ENCODE measurements at places on chromosomes 6 and 20.

DNA sequence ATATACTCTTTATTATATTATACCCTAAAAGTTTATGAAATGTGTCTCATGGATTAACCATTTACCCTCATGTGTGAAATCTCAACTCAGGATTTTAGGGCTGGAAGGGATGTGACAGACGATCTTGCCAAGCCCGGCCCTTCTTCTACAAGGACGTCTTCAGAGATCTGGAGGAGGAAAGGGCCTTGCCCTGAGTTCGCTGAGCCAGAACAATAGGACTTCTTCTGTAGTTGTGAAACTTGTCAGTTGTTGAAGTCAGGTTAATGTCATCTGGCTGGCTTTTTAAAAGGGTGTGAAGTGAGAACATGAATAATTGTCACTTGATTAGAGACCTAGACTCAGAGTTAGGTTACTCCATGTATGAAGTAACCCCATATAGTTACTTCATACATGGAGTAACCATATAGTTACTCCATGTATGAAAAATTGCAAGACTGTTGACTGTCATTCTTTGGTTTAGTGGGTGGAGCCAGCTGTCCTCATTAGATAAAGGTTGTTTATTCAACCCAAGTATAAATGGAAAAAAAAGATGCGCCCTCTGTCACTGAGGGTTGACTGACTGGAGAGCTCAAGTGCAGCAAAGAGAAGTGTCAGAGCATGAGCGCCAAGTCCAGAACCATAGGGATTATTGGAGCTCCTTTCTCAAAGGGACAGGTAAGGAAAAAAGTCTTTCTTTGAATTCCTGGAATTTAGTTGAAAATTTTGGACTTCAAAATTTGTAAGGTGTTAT is at the start of gene ARG1:
ARG1 (plus strand) TSS at position 541 of the 730 bp plus-strand sequence; CDS start at position 598, 57 bp downstream.
- no peak for DNase-seq

DNA sequence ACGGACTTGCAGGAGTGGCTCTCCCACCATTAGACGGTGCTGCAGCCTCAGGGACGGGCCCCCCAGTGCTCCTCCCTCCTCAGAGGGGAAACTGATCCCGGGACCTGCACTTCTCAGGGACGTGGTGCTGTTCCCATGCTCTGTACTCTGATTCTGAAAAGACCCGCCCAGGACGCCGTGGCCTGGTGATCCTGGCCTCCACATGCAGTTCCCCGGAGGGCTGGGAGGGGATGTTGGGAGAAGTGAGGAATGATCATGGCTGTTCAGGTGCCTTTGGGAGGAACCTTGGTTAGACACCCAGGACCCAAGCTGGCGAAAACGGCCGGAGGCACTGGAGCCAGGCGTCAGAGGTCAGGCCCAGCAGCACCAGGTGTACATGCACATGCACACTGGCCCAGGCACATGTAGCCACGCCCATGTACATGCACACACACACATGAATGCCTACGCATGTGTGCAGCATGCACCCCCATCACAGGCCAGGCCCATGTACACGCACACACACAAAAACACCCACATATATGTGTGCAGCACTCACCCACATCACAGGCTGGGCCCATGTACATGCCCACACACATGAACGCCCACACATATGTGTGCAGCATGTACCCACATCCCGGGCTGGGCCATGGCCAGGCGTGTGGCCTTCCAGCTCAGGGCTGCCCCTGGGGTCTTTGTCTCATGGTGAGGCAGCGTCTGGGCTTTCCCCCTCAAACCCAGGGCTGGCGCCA is 52.6 kb upstream of the DACT2 start:
- DNase-seq: no peak

DNA sequence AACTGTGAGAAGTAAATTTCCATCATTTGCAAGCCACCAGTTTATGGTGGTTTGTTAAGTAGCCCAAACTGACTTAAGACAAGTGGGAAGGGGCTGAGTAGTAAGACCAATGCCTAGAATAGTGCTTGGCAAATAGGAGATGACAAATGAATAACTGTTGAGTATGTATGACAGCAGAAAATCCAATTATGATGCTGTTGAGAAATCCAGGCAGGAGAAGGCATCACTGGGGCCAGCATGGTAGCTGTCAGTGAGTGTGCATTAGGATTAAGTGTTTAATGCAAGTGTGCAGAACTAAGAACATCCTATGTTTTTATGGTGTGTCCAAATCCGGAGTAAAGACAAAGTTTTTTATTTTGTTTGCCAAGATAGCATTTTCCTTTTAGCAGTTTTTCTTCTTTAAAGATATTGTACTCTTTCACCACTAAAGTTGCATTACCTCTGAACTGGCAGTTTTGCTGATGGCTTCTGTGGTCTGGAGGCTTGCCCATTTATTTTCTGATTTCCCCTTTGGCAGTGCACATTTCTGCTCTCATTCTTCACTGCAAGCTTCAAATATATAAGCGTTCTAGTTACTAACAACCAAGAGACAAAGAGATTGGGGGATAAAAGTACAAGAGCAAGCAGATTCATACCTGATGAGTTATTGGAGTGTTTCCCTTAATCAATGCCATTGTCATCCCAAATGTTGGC is 289.7 kb downstream of the KCNQ5 start:
- DNase-seq: no peak

GRCh38 chr6:41286544-41287346 is at the start of gene TREM1:
Gene TREM1, minus strand, starts transcription at chr6:41286682. Its CDS starts 27 bp downstream, at chr6:41286655.
- peak; percentile 19 for DNase-seq

GRCh38 chr6:30130887-30131862 is 4.8 kb upstream of the TRIM40 start:
- peak; percentile 88 for DNase-seq

DNA sequence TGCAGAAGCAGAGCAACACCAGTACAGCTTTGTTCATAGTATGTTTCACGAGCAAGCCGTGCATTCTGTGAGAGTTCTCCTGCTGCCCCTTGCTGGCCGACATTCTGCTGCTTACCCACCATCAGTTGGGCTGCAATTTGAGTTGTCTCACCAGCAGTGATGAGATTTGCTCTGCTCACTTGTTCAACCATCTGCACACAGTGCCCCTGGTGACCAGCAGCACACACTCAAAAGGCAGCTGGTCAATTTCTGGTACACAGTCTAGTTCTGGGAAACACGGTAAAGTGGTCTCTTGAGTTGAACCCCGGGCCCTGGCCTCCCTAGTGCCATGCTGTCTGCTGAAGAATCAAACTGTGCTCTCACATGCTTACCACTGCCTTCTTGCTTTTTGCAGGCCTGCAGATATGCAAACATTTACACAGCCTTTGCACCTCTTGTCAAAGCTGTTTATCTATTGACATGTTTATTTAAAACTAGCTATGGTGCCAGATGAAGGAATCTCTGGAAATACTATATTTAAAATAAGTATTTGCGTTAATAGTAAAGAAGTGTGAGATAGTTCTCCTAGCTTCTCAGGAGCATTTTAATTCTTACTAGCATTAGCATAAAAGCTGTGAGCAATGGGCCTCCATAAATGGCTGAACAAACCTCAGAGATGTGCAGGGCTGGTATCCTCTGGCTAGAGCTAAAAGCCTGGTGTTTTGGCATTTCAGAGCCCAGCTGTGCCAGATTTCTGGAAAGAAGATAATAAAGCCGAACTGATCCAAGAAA is 234.3 kb downstream of the ARHGAP18 start:
- DNase-seq: no peak

DNA sequence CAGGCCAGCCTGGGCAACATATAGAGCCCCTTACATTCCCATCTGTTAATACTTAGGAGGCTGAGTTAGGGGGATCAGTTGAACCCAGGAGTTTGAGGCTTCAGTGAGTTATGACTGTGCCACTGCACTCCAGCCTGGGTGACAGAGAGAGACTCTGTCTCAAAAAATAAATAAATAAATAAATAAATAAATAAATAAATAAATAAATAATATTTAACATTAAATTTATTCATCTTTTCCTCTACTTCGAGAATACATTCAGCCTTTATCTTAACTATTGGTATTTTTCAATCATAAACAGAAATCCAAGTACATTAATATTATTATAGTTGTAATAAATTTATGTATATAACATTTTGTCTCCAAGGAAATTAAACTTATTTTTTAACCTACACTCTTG is 1227.7 kb upstream of the GJE1 start:
- no peak for DNase-seq
